ENCODE measurements at places on chromosomes 11 and 22.

GRCh38 chr22:20319041-20319744, 667 bp downstream of the DGCR6L start:
- no peak for DNase-seq

GRCh38 chr22:46833228-46833627, 70.8 kb downstream of the TBC1D22A start:
- no peak for DNase-seq

DNA sequence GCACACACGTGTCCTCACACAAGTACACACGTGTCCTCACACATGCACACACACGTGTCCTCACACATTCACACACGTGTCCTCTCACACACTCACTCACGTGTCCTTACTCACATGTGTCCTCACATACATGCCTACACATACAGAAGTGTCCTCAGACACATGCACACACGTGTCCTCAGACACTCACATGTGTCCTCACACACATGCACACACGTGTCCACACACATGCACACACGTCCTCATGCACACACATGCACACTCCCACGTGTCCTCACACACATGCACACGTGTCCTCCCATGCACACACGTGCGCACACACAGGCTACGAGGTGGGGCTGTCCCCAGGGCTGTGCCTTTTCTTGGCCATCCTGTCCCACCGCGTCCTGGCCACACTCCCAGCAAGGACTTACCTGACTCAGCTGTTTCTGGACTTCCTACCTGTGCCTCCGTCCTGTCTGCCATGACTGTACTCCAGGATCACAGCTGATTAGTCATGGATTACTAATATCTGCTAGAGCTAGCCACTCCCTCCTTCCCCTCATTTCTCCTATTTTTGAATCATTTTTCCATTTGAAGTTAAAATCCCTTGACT, 990.2 kb downstream of the BRD1 start:
- no peak for DNase-seq

DNA sequence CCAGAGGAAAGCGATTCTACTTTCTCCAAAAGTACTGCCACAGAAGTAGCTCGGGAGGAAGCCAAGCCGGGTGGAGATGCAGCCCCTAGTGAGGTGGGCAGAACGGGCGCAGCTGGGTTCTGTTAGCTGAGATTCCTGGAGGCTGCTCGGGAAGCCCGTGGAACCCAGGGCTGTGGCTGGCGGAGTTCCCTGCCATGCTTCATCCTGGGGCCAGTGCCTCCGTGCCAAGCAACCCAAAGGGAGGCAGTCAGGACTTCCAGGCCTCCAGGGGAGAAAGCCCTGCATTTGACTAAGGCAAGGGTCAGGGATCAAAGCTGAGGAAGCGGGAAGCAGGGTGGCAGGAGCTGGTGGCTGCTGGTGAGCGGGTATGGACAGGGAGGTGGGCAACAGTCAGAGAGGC, 6.7 kb upstream of the TRMU start:
- no peak for DNase-seq

DNA sequence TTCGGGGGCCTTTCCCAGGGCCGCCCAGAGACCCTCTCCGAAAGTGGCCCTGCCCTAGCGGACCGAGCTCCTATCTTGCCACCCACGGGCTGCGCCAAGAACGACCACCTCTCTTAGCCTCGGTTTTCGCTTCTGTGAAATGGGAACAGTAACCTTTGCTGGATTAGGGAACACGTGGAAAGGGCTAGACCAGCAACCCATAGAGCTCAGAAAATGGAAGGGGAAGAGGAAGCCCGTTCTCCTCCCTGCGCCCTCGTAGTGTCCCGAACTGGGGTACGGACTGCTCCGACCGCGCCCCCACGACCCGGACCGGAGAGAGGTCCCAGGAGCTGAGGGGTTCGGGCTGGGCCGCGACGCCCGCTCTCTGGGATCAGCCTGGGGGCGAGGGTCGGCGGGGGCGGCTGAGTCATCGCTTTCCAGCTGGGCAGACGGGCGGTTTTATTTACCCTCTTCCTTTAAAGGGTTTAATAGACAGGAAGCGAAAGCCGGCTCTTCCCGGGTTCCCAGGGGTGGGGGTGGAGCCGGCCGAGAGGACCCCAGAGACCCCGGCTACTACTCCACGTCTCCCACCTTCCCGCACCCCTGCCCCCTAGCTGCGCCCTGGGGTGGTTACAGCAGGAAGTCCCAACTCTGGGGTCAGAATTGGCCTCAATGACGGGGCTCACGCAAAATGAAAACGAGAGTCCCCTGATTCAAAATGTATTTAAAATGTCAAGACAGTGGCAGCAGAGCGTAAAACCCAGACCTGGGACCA, 907 bp upstream of the PHLDA2 start:
- DNase-seq = no peak

DNA sequence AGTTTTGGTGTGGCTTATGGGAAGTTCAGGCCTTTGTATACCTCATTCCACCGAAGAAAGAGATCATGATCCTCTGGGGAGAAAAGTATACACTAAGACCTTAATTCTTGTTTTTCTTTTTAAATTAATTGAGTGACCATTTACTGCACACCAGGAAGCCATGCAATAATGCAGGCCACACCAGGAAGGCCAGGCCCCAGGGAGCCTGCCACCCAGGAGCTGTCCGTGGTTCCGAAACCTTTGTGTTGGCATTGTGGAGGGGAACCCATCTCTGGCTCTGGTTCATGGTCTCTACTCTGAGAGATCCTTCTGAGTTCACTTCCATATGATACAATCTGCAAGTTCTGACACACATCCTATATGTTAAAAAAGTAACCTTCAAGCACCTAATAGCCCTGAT, 291.8 kb downstream of the MIAT start:
- no peak for DNase-seq

DNA sequence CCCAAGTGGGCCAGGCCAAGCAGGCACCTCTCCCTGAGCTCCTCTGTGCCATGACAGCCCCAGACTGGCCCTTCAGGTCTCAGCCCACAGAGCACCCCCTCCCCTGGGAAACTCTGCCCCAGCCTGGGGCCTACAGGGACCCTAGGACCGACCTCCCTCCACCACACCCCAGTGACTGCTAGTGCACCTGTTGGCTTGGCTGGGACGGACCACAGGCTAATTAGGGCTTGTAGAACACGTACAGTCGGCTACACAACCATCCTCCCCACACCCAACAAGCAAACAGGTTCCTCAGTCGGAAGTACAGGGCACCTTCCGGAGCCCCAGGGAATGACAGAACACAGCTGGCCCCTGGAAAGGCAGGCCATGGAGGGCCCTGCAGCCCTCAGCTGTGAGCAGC, 4.3 kb downstream of the SBF1 start:
- no peak for DNase-seq

DNA sequence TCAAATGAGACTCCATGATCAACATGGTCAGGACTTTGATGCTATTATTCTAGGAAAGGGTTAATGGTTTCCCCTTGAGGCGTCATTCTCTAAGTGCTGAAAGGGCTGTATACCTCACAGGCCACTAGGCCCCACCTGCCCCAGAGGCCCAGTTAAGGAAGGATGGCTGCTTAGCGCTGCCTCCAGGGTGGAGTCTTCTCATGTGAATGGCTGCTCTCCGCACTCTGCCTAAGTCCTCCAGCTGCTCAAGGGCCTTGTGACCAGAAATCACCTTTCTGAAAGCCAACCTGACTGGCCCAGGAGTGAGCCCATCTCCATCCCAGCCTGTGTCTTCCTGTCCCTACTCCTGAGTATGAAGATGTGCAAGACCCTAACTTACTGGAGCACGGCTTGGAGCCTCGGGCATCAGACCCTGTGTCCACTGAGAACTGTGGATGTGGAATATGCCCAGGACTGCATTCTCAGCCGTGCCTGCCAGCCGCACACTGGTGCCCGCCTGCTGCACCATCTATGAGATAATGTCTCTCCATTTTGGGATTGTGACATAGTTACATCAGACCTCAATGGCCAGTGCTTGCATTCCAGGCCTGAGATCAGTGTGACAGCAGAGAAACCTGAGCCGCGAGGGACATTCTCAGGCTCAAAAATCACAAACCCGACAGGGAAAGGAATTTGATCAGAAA, 51.0 kb downstream of the SNX19 start:
- DNase-seq = no peak

DNA sequence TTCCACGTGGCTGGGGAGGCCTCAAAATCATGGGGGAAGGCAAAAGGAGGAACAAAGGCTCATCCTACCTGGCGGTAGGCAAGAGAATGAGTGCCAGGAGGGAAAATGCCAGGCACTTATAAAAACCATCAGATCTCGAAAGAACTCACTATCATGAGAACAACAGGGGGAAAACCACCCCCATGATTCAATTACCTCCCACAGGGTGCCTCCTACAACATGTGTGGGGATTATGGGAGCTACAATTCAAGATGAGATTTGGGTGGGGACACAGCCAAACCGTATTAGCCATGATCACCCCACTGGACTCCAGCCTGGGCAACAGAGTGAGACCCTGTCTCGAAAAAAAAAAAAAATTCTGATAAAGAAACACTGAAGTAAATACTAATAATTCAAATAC, 87.1 kb downstream of the FCHSD2 start:
- DNase-seq = no peak

- no peak for DNase-seq
These were observed 18.9 kb upstream of the CABP2 start for GRCh38 chr11:67542169-67542568.

GRCh38 chr11:134231958-134232659, 7.6 kb downstream of the VPS26B start:
- no peak for DNase-seq

DNA sequence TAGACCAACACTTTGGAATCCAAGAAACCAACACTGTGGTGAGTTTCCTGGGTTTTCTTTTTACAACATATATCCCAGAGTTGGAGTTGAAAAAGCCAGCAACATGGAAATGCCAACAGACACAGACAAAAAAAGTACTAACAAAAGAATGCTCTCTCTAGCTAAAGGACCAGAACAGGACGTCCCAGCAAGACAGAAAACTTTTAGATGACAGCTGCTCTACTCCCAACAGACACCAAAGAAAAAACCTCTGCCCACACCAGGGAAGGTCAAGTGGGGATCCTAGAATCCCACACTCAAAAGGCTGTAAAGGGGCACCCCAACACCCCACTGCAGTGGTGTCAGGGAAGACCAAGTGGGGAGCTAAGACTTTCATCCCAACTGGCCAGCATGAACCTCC, 23.3 kb downstream of the RRAS2 start:
- DNase-seq = no peak

DNA sequence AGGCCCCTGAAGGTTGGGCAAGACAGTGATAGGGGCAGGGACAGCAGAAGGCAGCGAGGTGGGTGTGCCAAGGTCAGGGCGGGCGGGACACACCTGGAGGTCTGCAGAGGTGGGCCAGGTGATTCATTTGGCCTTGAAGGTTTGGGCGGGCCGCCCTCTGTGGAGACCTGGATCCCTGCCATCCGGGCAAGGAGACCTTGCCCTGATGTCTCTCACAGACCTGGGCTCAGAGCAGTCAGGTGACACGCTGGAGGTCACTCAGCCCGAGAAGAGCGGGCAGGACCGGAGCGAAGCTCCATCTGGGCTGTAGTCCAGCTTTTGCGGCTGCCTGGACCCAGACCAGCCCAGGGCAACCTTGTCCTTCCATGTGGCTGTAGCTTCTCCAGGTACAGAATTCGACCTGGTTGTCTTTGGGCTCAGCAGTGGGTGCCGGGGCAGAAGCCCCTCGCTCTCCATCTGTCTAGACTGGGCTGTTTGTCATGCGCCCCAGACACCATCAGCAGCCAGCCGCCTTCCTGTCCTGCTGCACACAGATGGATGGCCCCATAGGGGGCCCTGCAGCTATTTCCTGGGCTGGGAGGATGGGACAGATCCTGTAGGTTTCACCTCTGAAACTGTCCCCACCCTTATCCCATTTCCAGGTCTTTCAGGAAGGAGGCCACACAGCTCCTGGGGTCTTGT, 3.1 kb downstream of the MRGPRG start:
- no peak for DNase-seq

- no peak for DNase-seq
These were observed 994 bp downstream of the PPP6R3 start for GRCh38 chr11:68461575-68461917.

DNA sequence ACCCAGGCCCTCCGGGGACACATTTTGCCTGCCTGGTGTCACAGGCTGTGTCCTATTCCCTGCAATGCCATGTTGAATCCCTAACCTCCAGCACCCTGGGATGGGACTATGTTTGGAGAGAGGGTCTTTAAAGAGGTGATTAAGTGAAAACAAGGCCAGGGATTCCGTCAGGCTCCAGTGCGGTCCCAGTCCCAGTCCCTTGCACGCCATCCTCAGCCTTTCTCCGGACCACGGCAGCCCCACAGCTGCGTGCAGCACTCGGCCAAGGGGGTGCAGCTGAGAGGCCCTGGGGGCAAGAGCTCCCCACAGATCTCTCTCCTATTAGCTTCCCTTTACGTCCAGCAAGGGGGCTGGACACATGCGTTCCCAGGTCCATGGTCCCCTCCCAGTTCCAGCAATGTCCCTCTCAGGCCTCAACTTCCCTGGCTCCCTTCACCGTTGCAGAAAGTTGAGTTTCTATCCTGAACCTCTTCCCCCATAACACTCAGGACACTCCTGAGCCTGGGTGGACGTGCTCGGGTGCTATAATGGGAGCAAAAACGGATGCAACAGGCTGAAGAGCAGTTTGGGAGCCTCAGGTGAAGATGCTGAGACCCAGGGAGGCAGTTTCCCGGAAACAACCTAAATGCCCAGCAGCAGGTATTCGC, 1422.7 kb downstream of the BRD1 start:
- no peak for DNase-seq

DNA sequence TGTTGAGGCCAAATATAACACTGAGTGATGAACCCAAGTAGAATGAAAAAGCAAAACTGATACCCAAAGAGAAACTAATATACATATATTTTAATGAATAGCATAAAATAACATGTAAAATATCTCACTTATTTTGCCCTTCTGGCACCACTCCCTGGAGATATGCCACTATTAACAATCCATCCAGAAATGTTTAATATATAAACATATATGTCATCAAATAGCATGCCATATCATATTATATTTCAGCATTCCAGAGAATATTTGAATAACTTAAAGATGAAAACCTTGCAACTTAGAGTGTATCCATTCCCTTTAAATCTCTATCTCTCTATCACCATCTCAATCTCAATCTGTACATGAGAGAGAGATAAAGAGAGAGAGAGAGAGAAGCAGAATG, 1073.3 kb upstream of the RAG2 start:
- DNase-seq = no peak

DNA sequence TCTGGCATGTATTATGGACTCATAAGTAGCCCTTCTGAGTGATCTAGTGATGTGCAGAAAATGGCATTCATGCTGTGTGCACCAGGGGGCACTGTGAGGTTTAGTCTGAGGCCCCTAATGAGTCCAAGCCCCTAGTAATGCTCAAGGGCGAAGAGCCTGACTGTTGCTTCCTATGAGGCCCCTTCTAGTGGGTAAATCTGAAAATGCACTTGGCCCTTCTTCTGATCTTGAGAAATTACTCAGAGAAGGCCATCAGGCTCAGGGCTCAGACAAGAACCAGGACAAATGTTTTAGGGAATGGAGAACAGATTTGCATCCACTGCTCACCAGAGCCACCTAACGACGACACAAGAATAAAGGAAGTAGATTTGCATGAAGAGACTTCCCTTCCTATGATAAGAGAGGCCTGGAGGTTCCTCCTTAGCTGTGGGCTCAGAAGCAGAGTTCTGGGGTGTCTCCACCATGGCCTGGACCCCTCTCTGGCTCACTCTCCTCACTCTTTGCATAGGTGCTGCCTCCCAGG, 75.8 kb downstream of the GGTLC2 start:
- DNase-seq = no peak

GRCh38 chr22:40578171-40578570, 58.3 kb downstream of the MRTFA start:
- no peak for DNase-seq
